DND-41 (cell line): ENCODE measurements at places on chromosomes 2 and 18.

DNA sequence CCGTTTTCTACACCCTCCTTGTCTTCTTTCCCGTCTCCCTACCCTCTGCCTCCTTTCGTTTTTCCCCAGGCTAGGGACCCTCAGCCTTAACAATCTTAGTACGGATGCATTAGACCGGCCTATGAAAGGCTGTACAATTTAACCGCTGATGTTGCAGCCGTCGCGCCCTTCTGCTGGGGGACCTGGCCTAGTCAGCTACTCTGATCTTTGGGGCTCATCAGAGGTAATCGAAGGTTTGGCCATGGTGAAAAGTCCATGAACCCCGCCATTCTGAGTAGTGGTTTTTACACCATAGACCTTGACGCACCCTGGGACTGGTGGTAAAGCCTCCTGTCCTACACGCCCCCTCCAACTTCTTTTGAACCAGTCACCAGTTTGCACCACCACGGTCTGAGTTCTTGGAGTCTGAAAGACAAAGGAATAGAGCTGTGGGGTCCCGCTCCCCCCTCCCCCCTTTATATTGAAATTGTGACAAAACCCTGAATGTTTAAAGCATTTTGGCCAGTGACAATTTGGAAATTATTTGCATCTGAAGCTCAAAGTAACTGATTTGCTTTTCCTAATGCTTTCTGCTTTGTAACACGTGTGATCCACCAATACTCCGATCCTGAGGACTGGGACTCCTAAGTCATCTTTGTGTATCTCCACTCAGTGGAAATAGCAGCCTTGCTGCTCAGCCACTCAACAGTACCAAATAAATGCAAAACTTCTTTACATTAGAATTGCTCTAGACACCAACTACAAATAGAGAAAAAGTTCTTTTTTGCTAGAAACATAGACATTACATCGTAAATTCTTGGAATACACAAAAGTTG lies 642 bp upstream of the SRSF7 start:
- no peak for DNase-seq

DNA sequence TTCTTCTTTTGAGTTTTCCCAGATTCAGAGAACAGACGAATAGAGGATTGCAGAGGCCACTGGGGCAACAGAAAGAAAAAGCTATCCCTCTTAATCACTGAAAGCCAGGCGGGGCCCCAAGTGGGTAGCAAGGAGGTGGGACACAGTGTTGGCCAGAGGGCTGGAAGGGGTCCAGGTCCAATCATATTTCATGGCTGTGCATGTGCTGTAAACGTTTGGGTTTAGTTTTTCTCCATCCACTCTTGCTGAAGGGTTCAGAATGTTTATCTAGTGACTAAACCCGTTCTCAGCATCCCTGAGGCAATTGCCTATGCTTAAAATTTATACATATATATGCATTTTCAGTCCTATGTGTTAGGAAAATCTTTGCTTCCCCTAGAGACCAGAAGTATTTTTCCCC lies 99.4 kb upstream of the EPHA4 start:
- DNase-seq, result no peak

DNA sequence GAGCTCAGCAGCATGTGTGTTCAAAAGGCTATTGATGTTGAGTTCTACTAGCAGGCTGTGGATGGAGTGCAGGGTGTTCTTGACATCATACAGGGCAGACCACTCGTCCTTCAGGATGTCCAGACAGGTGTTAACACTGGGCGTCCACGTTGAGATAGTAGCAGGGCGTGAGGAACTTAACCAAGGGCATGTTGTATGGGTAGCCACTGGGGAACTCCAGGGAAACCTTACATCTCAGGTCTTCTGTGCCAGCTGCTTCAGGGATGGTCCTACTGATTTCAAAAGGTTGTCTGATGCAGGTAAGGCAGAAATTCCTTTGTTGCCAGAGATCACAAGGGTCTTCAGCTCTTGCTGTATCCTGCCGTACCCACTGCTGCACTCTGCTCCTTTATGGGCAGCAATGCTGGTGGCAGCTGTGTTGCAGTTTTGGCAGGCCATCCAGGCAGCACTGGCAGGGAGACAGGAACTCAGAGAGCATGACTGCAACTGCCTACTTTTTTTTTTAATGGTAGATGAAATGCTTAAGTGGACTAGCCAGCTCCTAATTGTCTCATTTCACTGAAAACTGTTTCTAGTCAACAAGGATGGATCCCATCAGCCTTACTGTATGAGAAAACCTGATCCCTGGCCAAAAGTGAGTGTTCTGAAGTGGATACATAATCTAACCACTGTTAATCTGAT lies 32.4 kb upstream of the RBBP8 start:
- DNase-seq, result no peak

DNA sequence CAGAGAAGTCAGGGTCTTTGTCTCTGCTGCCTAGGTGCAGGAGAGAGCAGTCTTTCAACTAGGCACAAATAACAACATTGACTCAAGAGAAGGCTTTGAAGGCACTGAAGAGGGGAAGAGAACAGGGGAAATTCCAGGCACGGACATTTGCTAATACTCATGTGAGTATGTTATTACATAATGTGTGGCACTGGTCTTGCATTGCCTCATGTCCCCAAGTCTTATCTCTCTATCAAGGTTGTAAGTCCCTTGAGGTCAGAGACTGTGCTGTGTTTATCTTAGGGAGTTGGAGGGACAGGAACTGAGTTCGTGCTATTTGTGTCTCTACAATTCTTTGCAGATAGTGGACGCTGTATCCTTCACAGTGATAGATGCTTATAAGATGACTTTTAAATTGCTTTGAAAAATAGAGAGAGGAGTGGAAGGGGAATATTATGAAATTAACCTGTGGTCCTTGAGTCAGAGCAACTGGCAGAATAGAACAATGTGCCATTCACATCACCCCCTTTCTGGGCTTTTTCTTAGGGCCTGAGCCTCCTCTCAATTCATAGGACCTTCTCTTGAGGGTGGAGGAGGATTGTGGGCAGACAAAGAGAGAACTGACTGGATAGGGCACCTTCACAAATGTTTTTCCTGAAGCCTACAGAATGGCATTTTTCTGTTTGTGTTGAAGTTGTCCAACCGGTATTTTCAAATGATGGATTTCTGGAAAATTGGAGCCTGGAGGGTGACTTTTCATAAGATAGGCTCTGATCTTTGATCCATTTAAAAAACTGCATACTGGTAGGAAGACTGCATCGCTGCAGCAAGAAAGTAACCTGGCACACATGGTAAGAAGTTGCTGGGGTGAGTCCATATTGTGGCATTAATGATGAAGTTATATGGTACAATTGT lies 96.6 kb upstream of the CXCR4 start:
- no peak for DNase-seq

- DNase-seq, result no peak
Observed at GRCh38 chr2:12087671-12088380, 341.4 kb downstream of the LPIN1 start.

DNA sequence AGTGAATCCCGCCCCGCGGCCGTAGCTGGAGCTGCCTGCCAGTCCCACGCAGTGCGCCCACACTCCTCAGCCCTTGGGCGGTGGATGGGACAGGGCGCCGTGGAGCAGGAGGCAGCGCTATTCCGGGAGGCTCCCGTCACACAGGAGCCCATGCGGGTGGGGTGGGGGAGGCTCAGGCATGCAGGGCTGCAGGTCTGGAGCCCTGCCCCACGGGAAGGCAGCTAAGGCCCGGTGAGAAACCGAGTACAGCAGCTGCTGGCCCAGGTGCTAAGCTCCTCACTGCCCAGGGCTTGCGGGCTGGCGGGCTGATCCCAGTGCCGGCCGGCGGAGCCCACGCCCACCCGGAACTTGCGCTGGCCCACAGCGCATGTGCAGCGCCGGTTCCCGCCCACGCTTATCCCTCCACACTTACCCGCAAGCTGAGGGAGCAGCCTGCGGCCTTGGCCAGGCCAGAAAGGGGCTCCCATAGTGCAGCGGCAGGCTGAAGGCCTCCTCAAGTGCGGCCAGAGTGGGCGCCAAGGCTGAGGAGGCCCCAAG lies 1152.8 kb upstream of the CELF4 start:
- DNase-seq, result no peak

- no peak for DNase-seq
Observed at GRCh38 chr18:11808001-11808855, 43.0 kb upstream of the CHMP1B start.

- DNase-seq, result no peak
Observed at GRCh38 chr2:175599966-175600831, 401.9 kb downstream of the LNPK start.

DNA sequence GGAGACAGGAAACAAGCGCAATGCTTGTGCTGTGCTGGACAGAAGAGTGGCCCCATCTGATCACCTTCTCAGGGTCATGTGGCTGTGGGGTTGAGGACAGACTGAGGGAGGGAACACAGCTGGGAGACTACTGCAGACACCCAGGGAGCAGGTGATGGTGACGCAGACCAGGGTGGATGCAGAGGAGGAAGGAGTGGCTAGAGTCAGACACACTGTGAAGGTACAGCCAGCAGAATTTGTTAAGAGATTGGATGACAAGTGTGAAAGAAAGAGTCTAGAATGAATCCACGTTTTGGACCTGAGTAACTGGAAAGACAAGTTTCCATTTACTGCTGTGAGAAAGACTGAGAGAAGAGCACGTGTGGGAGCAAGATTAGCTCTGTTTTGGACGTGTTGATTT lies 15.9 kb upstream of the POMC start:
- DNase-seq, result no peak

DNA sequence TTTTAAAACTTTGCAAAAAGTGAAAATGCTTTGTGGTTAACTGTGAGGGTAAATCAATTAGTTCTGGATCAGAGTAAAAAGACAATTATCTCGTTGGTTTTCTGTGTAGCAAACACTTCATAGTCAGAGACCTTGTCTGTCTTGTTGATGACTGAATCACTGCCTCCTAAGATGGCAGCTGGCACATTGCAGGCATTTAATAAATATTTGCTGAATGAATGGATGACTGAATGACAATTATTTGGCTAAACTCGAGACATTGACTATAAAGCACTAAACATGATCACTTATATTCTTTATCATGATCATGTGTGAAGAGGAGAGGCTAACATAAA lies 96.2 kb downstream of the MAIP1 start:
- DNase-seq, result no peak

DNA sequence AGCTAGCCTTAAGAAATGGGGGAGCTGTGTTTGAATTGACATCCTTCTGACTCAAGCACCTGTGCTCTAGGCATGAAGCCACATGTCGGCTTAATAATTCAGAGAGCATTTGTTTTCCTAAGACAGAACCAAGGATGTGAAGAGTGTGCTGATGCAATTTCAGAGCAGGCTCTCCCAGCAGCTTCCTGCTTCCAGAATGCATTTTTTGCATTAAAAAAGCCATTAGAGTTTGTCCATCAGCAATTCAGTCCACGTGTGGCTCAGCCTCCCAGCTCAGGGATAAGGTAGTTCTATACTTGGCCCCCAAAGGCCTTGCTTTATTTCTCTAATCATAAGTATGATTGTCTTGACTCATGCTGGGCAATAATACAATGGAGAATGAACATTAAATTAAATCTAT lies 37.7 kb downstream of the DOCK10 start:
- no peak for DNase-seq

- DNase-seq, result no peak
Observed at GRCh38 chr18:13221869-13222855, 3.6 kb downstream of the LDLRAD4 start.

- DNase-seq, result no peak
Observed at GRCh38 chr2:140998017-140998416, 1132.8 kb downstream of the LRP1B start.

GRCh38 chr2:190765386-190766173 lies 115.0 kb upstream of the GLS start:
- no peak for DNase-seq
